Activated CD4-positive, CD25-positive, alpha-beta regulatory T cell (primary cell): ENCODE measurements at places on chromosomes 3 and 15.

DNA sequence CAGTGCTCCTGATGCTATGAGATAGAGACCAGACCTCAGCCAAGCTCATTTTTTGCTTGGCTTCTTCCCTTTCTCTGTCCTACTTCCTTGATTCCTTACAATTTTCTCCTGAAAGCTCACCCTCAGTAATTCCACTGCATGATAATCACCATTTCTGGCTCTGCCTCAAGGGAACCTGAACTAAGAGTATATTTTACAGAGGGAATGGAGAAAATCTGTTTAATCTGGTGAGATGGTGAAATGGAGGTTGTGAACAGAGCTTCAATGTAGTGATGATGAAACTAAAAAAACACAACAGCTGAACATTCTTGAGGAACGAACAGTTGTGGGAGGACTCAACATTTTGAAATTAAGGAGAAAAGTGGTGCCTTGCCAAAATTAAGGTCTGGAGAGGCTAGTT is 16.3 kb downstream of the HHLA2 start:
- DNase-seq = no peak

- DNase-seq = no peak
These were observed 280.2 kb downstream of the LSAMP start for GRCh38 chr3:116165135-116165534.

- DNase-seq = no peak
These were observed 192.5 kb downstream of the SHQ1 start for GRCh38 chr3:72655723-72656122.

DNA sequence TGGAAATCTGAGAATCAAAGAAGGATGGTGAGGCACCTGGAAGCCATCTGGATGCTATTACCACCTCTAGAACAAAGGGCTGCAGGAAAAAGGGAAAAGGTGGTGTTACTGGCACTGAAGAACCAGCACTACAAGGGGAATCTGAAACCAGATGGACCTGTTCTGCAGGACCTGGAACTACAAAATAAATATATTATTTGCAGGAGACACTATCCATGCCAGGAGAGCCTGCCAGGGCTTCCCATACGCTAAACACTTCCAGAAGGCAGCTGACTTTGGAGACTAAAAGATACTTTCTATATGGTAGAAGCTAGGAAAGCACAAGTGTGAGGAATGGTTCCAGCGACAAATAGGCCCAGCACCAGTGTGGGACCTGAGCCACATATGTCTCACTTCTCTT is 83.4 kb upstream of the POU1F1 start:
- DNase-seq = no peak

DNA sequence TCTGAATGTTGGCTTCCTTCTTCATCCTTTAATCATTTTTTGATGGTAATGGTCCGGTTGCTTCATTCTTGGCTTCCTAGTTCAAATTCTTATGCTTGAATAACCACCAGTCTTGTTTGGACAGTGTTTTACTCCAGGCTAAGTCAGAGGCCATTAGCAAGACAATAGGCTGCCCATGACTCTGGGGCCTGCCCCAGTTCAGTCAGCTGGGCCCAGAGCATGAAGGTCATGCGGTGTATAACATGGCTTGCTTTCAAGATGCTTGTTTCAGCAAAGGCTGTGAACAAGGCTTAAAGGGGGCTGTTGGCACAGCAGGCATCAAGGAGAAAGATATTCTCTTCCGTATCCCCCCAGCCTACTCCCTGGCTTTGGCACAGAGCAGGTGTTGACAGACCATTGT is 13.7 kb downstream of the TM4SF18 start:
- no peak for DNase-seq

- no peak for DNase-seq
These were observed 12.9 kb upstream of the TMC3 start for GRCh38 chr15:81386947-81387346.

GRCh38 chr3:71206305-71207165 is 377.0 kb downstream of the FOXP1 start:
- no peak for DNase-seq

DNA sequence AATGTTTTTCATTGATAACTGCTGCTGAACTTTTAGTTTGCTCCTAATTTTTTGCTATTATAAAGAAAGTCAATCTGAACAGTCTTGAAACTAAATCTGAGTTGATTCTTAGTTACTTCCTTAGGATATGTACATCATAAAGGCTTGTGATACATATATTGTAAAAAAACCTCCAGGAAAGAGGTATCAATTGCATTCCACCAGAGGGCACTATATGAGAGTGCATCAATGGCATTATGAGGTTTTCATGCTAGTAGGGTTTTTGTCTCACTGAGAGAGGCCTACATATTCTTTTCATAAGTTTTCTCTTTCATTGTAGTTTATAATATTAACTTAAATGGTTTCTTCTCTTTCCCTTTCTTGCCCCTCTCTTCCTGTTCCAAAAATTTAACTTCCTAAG is 46.9 kb downstream of the PIK3R4 start:
- no peak for DNase-seq

GRCh38 chr3:132032959-132033358 is 1.9 kb downstream of the CPNE4 start:
- DNase-seq = no peak

DNA sequence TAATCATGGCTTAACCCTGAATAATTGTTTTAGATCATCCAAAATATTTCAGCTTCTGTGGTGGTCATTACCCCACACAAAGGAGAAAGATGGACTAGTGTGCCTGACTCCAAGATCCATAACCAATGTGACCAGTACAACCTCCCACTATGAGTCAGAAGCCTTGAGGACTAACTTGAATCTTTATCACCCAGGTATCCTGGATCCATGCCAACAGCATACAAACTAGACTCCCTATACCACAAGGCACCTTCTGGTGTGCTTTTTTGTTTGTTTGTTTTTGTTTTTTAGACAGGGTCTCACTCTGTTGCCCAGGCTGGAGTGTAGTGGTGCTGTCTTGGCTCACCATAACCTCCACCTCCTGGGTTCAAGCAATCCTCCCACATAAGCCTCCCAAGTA is 317.7 kb downstream of the VPS13C start:
- DNase-seq = no peak

DNA sequence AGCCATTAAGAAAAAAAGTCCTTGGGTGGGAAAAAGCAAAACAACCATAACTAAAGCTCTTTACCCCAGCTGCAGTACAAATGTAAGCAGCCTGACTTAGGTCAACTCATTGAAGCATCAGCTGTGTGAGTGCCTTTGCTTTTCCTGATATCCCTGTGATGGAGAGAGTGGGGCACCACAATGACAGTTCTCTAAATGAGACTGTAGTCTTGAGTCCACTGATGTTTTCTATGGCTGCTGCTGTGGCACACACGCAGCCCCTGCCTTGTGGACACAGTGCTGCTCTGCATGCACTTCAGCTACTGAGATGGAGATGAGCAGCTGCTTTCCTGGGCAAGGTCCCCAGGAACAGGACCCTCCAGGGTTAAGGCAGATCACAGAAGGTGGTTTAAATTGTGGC is 173.2 kb downstream of the KCNAB1 start:
- DNase-seq = no peak

DNA sequence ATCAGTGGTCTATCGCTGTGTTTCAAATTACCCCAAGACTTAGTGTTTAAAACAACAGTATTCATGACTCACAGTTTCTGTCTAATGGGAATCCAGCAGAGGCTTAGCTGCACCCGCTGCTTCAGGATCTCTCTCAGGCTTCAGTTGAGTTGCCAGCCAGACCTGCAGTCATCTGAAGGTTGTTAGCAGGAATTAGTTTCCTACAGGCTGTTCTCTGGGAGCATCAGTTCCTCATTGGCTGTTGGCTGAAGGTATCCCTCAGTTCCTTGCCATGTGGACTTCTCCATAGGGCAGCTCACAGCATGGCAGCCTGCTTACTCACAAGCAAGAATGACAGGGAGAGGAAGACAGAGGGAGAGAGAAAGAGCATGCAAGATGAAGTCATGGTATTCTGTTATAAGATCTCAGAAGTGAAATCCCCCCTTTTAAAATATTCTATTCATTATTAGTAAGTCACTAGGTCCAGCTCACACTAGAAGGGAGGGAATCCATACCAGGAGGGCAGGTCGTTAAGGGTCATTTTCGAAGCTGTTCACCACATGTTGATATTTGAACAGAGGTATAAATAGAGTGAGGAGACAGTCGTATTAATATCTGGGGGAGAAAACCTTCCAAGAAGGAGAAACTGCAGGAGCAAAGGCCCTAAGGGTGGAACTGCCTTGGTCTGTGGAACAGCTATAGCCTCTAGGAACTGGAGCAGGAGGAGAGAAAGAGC is 473.9 kb upstream of the PPP2R3A start:
- DNase-seq = no peak

- DNase-seq = no peak
These were observed 17.5 kb downstream of the CIDEC start for GRCh38 chr3:9862391-9863057.

DNA sequence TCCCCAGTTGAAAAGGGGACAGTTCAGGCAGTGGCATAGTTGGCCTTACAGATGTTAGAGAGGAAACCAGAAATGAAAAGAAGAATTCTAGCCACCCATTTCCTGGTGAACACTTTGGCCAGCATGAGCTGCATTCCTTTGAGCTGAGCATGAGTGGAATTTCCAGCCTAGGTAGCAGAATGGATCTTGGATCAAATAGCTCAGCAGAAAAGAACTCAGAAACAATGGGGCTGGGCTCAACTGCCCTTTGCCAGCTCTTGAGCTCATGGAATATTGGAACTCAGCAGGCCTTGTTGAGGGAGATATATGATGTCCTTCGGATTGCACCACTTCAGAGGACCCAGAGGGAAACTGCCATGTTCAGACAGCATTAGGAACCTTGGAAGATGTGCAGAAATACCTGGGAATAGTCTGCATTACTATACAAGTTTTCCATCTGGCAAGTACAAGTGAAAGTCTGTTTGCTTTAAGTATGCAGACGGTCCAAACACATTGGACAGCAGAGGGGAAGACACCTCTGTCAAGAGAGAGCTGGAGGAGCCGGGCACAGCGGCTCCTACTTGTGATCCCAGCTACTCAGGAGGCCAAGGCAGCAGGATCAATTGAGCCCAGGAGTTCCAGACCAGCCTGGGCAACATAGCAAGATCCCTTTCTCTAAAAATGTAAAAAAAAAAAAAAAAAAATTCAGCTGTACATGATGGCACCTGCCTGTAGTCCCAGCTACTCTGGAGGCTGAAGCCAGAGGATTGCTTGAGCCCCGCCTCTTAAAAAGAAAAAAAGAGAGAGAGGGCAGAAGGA is 3.1 kb upstream of the CDV3 start:
- no peak for DNase-seq

DNA sequence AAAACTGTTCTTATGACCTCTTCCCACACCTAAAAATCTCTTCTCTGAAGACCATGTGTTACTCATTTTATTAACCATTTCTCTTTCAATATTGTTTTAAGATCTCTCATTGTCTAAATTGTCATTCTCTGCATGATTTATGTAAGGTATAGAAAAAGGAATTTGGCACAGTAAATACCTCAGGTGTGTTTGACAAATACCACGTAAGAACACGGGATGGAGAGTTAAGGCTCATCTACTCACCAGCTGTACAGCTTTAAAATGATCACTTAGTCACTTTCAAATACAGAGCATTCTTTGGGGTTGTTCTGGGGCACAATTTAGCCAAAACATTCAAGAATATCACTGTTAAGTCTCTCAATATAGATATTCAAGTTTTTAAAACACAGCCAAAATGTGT is 627.1 kb downstream of the MCTP2 start:
- no peak for DNase-seq

DNA sequence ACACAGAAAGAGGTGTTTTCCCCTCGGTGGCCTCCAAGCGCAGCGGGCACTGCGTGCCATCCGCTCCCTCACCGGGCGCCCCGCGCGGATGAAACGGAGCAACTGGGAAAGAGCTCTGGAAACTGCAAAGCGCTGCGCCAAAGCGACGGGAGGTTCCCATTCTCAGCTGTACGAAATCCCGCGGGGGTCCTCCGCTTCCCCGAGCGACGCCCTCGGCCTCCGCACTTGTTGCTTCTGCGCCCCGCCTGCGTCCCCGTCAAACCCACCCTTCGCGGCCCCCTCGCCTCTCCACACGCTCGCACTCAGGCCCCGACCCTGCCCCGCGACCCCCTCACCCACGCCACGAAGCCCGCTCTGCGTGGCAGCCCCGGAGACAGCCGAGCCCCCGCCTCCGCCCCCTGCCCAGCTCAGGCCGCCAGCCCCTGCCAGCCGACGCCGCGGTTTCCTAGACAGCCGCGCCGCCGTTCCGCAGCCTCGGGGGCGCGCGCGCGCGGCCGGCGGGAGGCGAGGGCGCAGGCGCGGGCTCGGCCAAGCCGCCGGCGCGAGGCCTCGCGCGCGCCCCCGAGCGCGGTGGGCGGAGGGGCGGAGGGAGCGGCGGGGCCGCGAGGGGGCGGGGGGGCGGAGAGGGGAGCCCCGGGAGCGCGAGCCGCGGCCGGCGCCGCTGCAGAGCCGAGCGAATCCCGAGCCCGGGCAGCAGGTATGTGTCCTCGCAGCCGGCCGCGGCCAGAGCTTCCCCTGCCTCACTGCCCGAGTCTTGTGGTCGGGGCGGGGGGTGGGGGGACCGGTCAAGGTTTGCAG is at the start of gene TMEM266:
TSS of gene TMEM266 (plus strand) at position 666 of the 798 bp plus-strand sequence. CDS start 74,279 bp downstream, outside the sequence.
- no peak for DNase-seq

GRCh38 chr3:59424268-59425010 is 374.6 kb upstream of the CFAP20DC start:
- no peak for DNase-seq

GRCh38 chr3:184377374-184377773 is 633 bp downstream of the THPO start:
- no peak for DNase-seq

GRCh38 chr15:39419651-39420050 is 161.2 kb upstream of the THBS1 start:
- DNase-seq = no peak
